ENCODE measurements at places on chromosomes 2 and 18. TPM values are rescaled to one million over a fixed set of nuclear protein-coding genes. Genes with fewer than 3 reads are reported as not detected.

DNA sequence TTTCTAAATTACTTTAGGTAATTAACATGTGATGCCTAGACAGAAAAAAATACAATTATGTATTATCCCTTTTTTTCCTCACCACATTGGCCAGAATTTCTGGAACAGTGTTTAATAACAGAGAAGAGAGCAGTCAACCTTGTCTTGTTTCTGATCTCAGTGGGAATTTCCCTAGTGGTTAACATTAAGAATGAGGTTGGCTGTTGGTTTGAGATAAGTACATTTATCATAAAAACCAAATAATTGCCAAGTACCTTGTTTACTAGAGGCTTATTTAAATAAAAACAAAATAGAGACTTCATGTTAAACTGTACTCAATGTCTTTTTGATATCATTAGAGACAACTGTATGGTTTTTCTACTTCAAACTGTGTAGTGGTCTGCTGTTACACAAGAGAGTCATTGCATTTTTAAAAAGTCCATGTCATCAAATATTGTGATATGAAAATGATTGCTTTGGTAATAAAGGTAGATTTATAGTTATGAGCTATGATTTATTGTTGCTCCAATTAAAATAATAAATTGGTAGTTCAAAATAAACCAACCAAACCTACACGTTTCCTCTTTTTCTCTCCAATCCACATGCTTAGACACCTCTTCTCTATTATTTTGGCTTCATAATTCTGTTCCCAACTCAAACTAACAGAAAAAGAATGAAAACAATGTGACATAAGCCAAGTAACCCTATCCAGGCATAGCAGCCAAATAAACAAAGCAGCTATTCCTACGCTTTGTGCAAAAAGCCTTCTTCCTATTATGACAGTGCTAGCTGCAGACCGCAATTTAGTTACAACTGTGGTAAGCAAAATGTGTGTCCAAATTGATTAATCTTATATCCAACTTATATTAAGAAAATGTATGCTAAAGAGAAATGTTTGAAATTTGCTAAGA, 20.9 kb upstream of the TANK start:
- DNase-seq, result peak; percentile 27

- no peak for DNase-seq
These were observed 110.1 kb downstream of the PID1 start for GRCh38 chr2:229160984-229161383.

DNA sequence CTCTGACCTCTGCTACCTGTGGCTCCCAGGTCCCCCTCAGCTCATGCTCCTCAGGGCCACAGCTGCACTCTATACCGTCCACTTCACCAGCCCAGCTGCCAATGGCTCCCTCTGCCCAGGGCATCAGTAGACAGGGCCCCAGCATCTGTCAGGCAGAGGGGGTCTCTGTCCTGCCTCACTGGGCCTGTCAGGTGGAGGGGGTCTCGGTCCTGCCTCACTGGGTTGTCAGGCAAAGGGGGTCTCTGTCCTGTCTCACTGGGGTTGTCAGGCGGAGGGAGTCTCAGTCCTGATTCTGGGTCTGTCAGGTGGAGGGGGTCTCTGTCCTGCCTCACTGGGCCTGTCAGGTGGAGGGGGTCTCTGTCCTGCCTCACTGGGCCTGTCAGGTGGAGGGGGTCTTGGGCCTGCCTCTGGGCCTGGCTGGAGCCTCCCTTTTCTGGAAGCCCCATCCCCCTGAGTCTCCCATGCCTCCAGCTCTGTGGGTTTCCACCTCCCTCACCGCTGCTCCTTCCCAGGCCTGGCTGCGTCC, 19.9 kb downstream of the SNORC start:
- no peak for DNase-seq

- DNase-seq, result no peak
These were observed 77.7 kb upstream of the WDR75 start for GRCh38 chr2:189363559-189363958.

GRCh38 chr18:56869189-56869777, 218.1 kb downstream of the WDR7 start:
- peak; percentile 71 for DNase-seq

The NRBP1 gene
- total RNA-seq, result 102 TPM

The FBXO36 gene
- total RNA-seq, result 5.3 TPM

The CCDC88A gene
- 18.7 TPM for total RNA-seq
